RWPE2 (cell line): ENCODE measurements at places on chromosomes 3 and 15.
A peak's percentile ranks its signal among the peaks of the same experiment; 100 is the strongest.

- H3K4me3 ChIP-seq = peak overlapping the region; percentile 77
- H3K4me1 ChIP-seq = peaks cover 39% of the 10 kb centered on the region
- no peaks in the 10 kb centered on the region for H3K27me3 ChIP-seq
Observed at GRCh38 chr15:68278595-68279405, 1.3 kb downstream of the FEM1B start.

DNA sequence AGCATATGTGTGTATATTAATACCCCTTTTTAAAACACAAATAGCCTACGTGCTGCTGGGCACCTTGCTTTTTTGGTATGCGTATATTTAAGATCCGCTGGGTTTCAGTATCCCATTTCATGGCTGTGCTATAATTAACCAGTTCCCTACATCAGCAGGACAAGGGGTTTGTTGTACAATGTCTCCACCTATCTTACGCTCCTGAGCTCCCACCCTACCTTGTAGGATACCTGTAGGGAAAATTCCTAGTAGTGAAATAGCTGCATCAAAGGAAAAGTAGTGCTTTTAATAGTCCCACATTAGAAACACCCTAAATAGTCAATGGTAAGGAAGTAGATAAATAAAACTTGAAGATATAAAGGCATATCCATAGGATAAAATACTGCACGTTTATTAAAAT, 1.4 kb downstream of the MAP6D1 start:
- H3K27me3 ChIP-seq = no peaks in the 10 kb centered on the region
- H3K36me3 ChIP-seq = no peaks in the 10 kb centered on the region
- DNase-seq = no peak
- peaks cover 7% of the 10 kb centered on the region for H3K4me1 ChIP-seq
- H3K4me3 ChIP-seq = peak overlapping the region; percentile 47

DNA sequence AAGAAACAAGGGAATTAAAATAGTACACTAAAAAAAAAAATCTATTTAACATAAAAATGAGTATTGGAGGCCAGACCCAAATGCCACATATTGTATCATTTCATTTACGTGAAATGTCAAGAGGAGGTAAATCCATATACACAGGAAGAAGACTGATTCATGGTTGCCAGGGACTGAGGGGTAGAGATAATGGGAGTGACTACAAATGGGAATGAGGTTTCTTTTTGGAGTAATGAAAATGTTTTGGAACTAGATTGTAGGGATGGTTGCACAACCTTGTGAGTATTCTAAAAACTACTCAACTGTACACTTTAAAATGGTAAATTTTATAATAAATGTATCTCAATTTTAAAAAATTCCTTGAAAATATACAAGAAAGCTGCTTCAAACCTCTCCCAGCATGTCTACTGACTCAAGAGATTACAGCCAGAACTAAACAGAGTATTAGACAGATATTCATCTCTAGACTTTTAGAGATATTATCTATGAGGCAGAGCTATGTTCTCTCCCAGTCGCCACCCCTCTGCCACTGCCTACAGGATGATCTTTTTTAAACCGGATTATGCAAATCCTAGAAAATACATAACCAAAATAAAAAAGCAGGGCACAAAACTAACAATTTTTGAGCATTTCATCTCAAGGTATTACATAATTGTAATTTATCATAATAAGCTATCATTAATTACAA, 6.2 kb downstream of the HLTF start:
- peaks cover 72% of the 10 kb centered on the region for H3K36me3 ChIP-seq
- no peaks in the 10 kb centered on the region for H3K27me3 ChIP-seq
- H3K27ac ChIP-seq = no peak overlapping the region
- DNase-seq = no peak

DNA sequence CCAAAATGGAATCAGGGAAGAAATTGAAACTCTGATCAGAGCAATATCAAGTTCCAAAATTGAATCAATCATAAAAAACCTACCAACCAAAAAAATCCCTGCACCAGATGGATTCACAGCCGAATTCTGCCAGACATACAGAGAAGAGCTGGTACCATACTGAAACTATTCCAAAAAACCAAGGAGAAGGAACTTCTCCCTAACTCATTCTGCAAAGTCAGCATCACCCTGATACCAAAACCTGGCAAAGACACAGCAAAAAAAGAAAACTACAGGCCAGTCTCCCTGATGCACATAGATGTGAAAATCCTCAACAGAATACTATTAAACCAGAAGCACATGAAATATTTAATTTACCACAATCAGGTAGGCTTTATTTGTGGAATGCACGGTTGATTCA, 118.1 kb downstream of the MYRIP start:
- no peaks in the 10 kb centered on the region for H3K36me3 ChIP-seq
- H3K27me3 ChIP-seq = peaks cover 7% of the 10 kb centered on the region
- H3K4me3 ChIP-seq = no peak overlapping the region
- H3K4me1 ChIP-seq = no peaks in the 10 kb centered on the region

GRCh38 chr3:42905740-42906069, 237 bp upstream of the ZNF662 start:
- no peaks in the 10 kb centered on the region for H3K4me1 ChIP-seq
- peaks cover 12% of the 10 kb centered on the region for H3K27me3 ChIP-seq

DNA sequence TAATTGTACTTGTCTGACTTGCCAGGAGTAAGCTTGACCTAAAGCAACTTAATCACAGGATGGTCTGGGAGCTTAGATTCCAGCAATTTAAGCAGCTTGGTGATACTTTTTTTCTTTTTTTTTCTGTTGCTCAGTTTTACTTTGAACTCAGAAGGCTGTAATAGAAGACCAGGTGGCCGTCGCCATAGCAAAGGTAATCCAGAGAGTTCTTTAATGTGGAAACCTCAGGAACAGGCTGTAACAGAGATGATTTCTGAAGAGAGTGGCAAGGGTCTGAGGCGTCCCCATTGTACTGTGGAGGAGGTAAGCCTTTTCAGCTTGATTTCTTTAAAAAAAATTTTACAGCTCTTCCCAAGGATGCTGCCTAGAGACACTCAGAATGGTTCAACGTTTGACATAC, 20.1 kb downstream of the SENP2 start:
- H3K4me1 ChIP-seq = no peaks in the 10 kb centered on the region
- no peak for DNase-seq
- H3K4me3 ChIP-seq = no peak overlapping the region
- H3K27ac ChIP-seq = no peak overlapping the region

GRCh38 chr15:63833021-63833696, 589 bp downstream of the HERC1 start:
- H3K27ac ChIP-seq = peak overlapping the region; percentile 42
- H3K36me3 ChIP-seq = no peaks in the 10 kb centered on the region
- peaks cover 6% of the 10 kb centered on the region for H3K4me1 ChIP-seq
- DNase-seq = peak; percentile 73
- peak overlapping the region; percentile 78 for H3K4me3 ChIP-seq

DNA sequence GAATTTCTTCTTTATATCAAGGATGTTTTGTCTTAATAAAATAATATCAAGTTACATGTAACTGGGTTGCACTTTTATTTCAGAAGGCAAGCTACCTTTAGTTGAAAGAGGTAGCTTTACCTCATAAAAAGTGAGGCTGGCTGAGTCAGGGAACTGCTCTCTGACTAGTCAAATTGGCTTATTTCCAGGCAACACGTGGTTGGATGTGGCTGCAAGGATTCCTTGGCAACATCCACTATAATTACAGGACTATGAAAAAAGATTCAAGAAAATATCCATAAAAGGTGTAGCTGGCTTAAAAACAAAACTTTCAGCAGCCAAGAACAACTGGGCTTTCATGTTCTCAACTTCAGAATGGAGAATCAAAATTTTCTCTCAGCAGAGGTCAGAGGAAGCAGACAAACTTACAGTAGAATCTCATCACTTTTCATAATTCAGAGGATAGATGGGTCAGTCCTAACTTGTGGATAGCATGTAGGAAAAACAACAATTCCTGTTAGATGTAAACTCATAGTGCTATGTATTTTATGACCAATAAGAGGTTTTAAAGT, 779.1 kb downstream of the MECOM start:
- peaks cover 28% of the 10 kb centered on the region for H3K4me1 ChIP-seq
- H3K27me3 ChIP-seq = no peaks in the 10 kb centered on the region
- H3K4me3 ChIP-seq = no peak overlapping the region
- H3K27ac ChIP-seq = peak overlapping the region; percentile 88

DNA sequence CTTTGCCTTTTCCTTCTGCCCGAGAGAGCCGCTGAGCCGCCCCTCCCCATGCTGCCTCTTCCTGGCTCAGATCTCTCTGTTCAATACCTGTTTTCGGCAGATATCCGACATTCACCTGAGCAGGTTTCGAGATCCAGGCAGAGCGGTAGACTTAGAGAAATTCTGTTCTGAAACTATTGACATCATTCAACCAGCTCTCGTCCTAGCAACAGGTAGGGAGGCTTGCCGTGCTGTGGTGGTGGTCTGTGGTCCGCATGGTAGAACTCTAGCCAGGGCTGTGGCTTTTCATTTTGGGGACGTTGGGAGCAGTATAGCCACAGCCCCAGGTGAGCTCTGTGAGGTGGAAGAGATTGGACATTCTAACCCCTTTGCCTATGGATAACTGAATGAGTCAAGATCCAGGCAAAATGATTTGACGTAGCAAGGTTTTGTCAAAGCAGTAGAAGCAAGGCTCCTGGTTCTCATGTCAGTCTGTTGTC, 810 bp downstream of the TMEM62 start:
- peaks cover 11% of the 10 kb centered on the region for H3K4me1 ChIP-seq
- DNase-seq = no peak
- H3K4me3 ChIP-seq = peak overlapping the region; percentile 65
- peak overlapping the region; percentile 32 for H3K27ac ChIP-seq

DNA sequence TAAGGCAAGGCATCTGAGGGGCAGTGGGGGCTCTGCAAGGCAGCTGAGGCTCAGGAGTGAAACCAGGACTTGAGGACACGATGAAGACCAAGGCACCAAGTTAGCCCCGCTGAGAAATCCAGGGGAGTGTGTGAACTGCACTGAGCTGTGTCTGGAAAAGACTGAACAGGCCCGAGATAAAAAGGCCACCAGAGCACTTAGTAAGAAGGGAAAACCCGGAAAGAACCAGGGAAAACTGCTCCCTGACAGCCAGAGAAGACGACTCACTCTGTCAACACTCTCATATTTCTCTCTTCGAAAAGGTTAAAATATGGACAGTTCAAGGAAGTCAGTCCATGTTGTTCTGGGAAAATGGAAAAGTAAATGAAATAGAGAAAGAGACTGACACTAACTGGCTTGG, 109.0 kb downstream of the SEC22A start:
- no peaks in the 10 kb centered on the region for H3K36me3 ChIP-seq
- DNase-seq = no peak
- no peak overlapping the region for H3K27ac ChIP-seq
- H3K27me3 ChIP-seq = no peaks in the 10 kb centered on the region

GRCh38 chr15:92901072-92901761, 1.1 kb downstream of the CHD2 start:
- peak overlapping the region; percentile 73 for H3K4me3 ChIP-seq
- peaks cover 84% of the 10 kb centered on the region for H3K36me3 ChIP-seq
- peaks cover 24% of the 10 kb centered on the region for H3K4me1 ChIP-seq
- no peaks in the 10 kb centered on the region for H3K27me3 ChIP-seq
- H3K27ac ChIP-seq = peak overlapping the region; percentile 91

DNA sequence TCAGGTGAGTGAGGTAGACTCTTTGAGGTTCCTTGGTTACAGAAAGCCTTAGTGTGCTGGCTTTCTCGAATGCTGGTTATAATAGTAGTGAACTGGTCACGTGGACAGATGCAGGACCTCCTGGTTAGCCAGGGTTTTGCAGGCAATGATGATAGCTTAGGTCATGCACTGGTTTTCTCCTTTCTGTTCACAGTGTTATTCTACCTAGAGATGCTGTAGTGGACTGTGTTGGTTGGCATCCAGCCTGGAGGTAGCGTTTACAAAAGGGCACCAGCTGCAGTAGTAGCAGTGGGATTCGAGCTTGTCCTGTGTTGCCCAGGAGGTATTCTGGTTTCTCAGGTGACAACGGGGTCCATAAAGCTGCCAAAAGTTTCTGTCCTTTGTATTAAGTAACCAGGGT, 27.0 kb downstream of the PCCB start:
- no peak overlapping the region for H3K27ac ChIP-seq
- peaks cover 12% of the 10 kb centered on the region for H3K4me1 ChIP-seq
- peaks cover 8% of the 10 kb centered on the region; the same call in 1 of the 2 replicates for H3K36me3 ChIP-seq
- no peaks in the 10 kb centered on the region for H3K27me3 ChIP-seq
- DNase-seq = no peak

GRCh38 chr3:108907194-108907593, 46.5 kb downstream of the GUCA1C start:
- H3K4me1 ChIP-seq = no peaks in the 10 kb centered on the region
- no peak for DNase-seq
- no peak overlapping the region for H3K4me3 ChIP-seq
- H3K36me3 ChIP-seq = no peaks in the 10 kb centered on the region
- no peaks in the 10 kb centered on the region for H3K27me3 ChIP-seq

DNA sequence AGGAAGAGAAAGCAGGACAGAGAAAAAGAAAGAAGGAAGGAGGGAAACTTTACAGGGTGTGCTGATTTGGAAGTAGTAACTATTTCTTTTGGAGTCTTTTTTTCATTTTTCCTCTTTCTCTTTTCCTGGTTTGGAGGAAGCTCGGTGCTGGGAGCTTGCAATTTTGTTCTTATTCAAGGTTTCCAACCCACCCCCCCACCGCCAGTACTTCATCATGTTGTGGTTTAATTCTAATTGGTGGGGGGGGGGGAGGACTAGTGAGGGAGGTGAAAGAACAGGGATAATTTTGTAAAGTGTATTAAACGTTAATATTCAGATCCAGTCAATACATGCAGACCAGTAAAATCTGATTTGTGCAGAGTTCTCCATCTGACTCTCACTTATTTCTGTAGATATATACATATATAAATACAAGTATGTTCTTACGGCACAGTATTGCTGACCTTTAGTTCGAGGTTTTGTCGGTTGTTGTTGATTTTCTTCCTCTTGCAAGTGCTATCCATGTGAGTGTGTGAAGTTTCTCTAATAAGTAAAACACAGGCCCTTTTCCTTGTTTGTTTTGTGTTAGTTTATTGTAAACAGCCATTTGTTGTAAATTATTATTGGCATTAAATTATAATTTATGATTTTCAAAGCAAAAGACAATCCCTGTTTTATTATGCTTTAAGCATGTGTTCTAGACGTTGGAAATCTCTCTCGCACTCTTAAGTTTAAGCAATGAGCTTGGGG, 9.3 kb downstream of the NR2F2 start:
- H3K4me1 ChIP-seq = peaks cover 11% of the 10 kb centered on the region
- H3K4me3 ChIP-seq = peak overlapping the region; percentile 86
- no peak for DNase-seq
- H3K36me3 ChIP-seq = peaks cover 65% of the 10 kb centered on the region
- H3K27me3 ChIP-seq = no peaks in the 10 kb centered on the region

DNA sequence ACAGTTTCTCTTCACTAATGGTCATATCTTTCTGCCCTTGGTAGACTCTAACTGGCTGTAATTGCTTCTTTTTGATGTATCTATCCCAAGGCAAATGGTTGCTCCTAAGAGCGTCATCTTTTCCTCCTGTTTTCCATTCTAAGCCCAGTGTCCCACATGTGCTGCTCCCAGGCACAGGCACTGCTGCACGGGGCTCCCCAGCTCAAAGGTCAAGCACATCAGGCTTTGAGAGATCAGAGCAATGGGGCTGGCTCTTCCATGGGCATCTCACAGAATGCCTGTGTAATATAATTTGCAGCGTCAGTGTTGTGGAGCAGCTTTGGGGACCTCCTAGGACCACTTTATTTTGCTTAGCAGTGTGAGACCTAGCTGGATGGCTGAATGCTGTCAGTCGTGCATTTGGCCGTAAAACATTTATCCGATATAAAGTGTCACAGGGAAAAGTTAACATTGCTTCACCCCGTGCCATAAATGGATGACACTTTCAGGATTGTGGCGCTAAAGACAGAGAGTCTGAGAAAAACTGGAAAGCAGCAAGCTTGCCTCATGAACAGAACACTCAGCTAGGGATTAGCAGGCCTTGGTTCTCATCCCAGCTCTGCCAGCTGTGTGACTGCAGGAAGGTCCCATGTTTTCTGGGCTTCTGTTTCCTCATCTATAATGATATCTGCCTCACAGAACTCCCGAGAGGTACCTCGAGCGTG, 277.5 kb upstream of the TBL1XR1 start:
- DNase-seq = no peak
- H3K4me3 ChIP-seq = no peak overlapping the region
- no peaks in the 10 kb centered on the region for H3K27me3 ChIP-seq
